NCI-H2029 (cell line): ENCODE measurements at places on chromosomes 16 and 17.

DNA sequence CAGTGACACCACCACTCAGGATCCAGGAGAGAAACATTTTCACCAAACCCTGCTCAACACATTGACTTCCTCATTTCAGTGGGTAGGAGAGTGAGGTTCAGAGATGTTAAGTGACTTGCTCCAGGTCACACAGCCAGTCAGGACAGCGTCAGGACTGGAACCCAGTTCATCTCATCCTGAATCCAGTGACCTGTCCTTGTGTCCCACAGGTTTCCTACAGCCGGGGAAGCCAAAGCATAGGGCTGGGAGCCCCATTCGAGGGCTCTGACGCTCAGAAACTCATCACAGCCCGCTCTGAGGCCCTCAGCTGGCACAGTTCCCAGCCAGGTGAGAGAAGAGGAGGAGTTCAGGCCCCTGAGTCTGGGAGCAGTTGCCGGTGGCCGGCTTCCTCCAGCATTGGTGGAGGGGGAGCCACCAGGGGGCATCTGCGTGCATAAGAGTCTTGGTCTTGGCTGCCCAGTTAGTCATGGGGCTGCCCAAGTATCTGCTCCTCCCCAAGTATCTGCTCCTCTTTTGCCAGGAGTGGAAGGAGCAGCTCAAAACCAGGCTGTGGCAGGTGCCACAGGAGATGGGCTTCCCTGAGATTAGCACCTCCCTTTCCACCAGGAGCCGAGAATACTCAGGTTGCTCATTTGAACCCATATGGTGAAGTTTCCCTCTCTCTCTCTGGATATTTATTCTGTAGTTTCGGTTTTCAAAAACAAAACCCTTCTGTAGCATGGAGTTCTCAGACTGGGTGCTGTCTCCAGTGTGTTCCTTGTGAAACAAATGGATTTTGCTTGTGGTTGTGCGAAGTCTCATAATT, 56.0 kb downstream of the TNFRSF13B start:
- DNase-seq = peak; percentile 51

DNA sequence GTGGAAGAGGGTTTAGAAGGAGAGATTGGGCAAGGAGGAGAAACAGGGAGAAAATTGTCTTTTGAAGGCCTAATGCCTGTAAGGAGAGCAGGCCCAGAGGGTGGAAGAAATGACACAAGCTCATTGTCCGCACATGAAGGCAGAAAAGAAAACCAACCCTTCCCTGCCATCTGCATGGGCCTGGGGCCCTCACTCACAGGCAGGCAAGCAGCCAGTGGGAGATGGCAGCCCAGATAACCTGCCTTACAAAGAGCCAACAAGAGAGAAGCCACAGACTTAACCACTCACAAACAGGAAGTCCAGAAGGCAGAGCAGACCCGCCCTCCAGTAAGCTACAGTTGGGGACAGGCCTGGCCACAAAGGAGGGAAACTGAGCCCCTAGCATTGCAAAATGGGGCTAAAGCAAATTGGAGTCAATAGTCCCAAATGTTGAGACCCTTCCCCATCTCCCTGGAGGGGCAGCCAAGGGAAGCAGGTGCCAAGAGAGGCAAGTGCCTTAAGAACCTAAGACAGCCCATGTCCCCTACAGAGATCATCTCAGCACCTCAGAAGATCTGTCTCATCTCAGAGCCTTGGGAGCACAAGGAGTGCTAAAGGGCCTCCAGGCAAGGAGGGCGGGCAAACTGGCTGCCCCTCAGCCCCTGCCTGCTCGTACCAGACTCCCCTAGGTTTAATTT, 7.3 kb upstream of the TSPOAP1 start:
- no peak for DNase-seq

DNA sequence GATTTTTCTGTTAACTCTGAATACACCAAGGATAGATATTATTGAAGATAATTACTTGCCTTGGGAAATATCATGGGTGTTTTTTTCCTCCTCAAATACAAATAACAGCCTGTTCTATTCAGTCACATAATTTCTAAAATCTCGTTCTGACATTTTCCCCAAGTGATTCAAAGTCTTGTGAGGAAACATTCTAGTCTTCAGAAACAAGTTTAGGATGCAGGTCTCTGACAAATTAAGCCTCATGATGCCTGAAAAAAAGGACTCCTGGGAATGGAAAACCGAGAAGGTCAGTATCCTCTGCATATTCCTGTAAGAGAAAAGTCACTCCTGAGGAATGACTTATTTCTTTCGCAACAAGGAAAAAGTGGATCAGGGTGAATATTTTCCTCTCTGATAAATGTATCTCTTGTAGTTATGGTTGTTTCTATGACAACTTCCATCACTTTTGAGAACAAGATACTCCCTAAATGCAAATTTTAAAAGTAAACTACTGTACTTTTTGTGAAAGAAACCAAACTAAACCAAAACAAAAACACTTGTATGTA, 384.6 kb downstream of the CNTNAP4 start:
- DNase-seq = no peak

GRCh38 chr17:47652570-47652969, 2.9 kb downstream of the KPNB1 start:
- no peak for DNase-seq

GRCh38 chr16:28524681-28525171, 14.0 kb downstream of the NUPR1 start:
- no peak for DNase-seq

DNA sequence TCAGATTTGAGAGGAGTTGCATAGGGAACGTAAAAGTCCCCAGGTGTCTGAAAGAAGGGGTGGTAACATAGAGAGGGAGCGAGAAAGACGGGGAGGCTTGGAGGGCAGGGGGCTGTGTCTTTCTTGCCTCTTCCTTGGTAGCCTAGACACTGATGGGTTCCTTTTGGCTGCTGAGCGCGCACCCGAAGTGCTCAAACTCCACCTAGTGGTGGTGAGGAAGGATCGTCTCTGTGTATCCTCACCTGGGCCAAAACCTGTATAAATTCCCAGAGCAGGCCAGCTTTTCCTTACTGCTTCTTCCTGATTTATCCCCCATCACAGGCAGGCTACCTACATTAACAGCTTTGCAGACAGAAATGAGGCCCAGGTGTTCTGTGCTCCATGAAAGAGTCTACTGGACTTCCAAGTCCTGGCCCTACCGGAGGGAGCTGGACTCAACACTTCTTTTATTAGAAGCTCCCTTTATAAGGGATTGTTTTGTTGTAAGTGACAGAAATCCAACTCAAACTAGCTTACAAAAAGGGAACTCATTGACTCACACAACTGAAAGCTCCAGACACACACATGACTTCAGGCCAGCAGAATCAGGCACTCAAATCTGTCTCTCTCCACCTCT, 5.5 kb upstream of the SLC25A35 start:
- DNase-seq = peak; percentile 12

- DNase-seq = no peak
These were observed 191.0 kb upstream of the PMFBP1 start for GRCh38 chr16:72362973-72363372.

GRCh38 chr17:44308865-44309264, 464 bp downstream of the RUNDC3A start:
- DNase-seq = peak; percentile 9

DNA sequence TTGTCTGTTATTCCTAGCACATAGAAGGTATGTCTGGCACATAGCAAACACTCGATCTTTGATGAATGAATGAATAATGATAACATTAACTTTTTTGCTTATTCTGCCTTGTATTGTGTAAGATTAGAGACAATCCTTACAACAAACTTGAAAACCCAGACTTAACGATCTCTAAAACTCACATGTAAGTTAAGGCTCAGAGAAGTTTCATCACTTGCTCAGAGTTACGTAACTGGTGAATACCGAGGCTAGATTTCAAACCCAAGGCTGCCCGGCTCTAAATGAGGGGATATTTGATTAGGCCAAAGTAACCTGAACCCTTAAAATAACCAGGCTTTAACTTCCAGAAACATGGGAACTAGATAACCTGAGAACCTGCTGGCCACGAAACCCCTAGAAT, 22.3 kb downstream of the CAPNS2 start:
- DNase-seq = no peak

DNA sequence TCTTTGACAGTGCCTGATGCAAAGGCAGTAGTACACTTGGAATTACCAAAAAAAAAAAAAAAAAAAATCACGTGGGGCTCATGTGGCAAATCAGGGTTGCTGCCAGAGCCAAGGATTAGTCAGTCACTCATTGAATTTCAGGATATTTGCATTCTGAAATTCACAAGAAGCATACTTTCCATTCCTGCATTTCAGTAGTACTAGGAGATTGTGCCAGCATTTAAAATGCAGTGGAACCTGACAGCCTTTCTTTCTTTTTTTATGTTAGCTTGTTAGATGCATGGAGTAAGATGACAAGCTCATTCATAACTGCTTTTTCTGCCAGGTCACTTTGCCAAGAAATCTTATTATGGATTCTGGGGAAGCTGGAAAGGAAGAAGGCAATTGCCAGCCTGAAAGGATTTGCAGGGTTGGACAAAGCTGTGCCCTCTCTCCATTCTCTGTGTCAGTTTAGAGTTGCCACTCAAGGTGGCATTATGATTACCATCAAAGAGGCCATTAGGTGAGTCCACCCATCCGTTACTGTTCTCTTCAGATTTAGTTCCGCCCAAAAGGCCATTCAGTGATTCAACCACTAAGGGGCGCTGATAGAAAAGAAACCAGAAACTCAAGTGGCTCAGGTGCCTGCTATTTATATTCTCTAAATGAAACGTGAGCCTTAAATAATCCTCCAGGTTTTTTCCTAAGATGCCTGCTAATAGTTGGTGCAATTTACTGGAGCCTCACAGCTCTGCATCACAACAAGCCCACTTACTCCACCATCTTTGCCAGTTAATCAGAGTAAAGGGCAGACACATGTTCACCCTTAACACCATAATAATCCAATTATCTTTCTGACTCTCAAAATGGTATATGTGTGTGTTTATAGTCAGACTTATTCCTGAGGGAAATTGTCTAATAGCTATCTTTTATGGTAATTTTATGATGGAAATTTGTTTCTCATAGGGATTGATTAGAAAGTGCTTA, 59.0 kb downstream of the TANGO6 start:
- peak; percentile 77 for DNase-seq

- no peak for DNase-seq
These were observed 82.3 kb downstream of the CMIP start for GRCh38 chr16:81526935-81527334.

DNA sequence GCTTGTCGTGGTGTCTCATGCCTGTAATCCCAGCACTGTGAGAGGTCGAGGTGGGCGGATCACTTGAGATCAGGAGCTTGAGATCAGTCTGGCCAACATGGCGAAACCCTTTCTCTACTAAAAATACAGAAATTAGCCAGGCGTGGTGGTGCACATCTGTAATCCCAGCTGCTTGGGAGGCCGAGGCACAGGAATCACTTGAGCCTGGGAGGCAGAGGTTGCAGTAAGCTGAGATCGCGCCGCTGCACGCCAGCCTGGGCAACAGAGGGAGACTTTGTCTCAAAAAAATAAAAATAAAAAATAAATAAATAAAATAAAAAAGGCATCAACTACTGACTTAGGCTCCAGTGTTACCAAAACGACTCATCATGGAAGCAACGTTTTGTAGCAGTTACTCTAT, 115.5 kb downstream of the PLCG2 start:
- no peak for DNase-seq

- no peak for DNase-seq
These were observed 25.9 kb downstream of the ABCC12 start for GRCh38 chr16:48129926-48130325.

DNA sequence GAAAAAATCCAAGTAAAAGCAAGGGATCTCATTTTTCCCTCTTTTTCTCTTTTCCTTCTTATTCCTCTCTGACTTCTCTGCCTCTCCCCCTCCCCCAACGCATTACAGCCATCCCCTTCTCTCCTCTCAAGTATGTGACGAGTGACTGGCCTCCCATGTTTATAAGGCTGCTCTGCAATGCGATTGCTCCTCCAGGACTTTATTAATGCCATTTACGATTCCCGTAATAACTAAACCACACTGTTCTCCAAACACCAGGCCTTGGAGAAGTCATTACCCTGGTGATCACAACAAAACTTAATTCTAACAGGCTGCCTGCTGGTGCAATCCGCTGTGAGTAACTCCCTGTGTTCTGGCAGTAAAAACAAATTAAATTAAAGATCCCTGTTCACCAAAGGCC, 88.8 kb downstream of the HS3ST3B1 start:
- DNase-seq = no peak

- no peak for DNase-seq
These were observed 66.1 kb downstream of the SMG6 start for GRCh38 chr17:2237521-2237921.

- DNase-seq = no peak
These were observed 52.9 kb upstream of the SEC14L1 start for GRCh38 chr17:77087650-77088454.

DNA sequence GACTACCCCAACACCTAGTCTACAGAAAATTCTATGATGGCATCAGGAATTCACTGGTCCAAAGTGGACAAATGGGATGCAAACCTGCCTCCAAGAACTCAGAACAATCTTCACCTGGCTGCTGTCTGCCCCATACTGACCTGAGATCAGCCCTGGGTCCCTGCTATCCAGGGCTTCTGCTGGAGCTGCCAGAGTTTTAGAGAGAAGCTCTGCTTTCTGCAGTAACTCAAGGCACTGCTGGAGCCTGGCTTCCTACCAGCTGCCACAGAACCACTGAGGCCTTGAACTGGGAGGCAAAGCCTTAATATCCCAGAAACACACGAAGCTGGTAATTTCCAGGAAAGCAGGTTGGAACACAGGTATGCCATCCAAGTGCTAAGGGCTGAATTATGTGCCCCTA, 7.5 kb downstream of the TMEM170A start:
- DNase-seq = no peak

- DNase-seq = no peak
These were observed 698 bp downstream of the UBE2G1 start for GRCh38 chr17:4365628-4366326.

DNA sequence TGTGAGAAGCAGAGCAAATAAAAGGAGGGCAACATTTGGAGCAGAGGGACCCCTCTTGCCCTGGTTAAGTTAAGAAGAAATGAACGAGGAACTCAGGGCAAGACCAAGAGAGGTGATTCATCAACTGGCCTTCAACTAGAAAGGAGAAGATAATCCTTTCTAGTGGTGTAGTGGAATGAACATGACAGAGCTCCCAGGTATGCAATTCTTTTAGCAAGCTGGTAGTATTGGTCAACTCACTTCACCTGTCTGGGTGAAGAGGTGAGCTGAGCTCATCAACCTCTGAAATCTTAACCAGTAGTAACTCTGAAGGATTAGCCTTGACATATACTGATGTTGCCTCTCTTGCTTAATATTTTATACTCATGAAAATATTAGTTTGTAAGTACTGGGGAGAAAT, 1024.7 kb upstream of the GOT2 start:
- no peak for DNase-seq

- DNase-seq = peak; percentile 20
These were observed 416.3 kb upstream of the CDH5 start for GRCh38 chr16:65950211-65950610.

DNA sequence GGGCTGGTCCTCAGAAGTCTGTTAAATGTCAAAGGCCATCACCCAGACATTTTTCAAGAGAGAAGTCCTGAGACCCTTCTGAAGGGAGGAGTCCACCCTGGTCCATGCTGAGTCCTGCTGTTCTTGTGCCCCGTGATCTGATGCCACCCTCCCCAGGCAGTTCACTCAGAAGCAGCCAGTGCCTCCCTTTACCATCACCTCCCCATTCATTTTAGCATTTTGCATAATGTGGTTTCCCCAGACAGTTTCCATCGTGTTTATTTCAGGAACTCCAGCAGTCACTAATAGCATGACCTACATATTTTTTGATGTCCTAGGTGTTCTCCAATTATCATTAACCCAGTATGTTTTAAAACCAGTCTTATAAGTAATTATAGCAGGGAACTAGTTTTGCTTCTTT, 353.0 kb upstream of the CDH5 start:
- DNase-seq = no peak

- no peak for DNase-seq
These were observed 20.7 kb upstream of the CMTM4 start for GRCh38 chr16:66717112-66717675.

GRCh38 chr16:87463722-87464690, 28.8 kb downstream of the ZCCHC14 start:
- DNase-seq = no peak
